HFF-Myc (cell line): ENCODE measurements at places on chromosomes 2 and 18.

DNA sequence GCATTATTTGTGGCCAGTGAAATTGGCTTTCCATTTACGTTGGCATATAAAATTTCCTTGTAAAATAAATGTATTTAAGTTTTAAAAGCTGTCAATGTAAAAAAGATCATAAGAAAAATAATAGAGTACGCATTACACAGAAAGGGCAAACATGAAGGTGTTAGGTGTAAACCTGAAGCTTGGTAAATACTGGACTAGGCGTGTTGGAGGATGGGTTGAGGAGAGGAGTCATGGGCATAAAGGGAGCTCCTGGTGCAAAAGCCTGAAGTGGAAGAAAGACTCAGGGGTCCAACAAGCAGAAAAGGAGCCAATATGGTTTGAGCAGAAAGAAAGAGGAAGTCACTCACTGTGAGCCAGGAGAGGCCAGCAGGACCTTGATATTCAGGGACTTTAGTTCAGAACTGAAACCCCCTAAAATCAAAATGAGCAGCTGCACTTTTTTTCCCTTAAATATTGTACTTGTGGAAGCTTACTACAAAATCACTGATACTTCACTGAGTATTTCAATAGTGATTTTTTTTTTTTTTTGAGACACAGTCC is 24.4 kb downstream of the SP5 start:
- DNase-seq = no peak

GRCh38 chr18:57807336-57808117 is 4.4 kb upstream of the ATP8B1 start:
- DNase-seq = no peak

DNA sequence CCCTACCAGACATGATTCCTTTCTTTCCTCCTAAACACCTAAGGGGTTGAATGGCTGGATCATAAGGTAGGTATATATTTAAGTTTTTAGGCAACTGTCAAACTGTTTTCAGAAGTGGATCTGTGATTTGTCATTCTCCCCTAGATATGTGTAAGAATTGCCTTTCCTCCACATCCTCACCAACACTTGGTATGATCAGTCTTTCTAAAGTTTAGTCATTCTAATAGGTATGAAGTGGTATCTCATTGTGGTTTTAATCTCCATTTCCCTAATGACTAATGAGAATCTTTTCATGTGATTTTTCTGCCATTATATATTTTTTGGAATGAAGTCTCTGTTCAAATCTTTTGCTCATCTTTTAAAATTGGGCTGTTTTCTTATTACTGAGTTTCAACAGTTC is 122.1 kb downstream of the TFCP2L1 start:
- DNase-seq = no peak

GRCh38 chr2:8403876-8404275 is 278.0 kb upstream of the ID2 start:
- DNase-seq = no peak

GRCh38 chr18:26978812-26979341 is 113.4 kb upstream of the AQP4 start:
- DNase-seq = no peak

GRCh38 chr2:98720286-98720685 is 10.6 kb downstream of the MGAT4A start:
- DNase-seq = no peak

- DNase-seq = no peak
Measured at GRCh38 chr2:191245869-191246531, 796 bp downstream of the MYO1B start.

- DNase-seq = no peak
Measured at GRCh38 chr2:197092431-197092830, 165.9 kb upstream of the PGAP1 start.

DNA sequence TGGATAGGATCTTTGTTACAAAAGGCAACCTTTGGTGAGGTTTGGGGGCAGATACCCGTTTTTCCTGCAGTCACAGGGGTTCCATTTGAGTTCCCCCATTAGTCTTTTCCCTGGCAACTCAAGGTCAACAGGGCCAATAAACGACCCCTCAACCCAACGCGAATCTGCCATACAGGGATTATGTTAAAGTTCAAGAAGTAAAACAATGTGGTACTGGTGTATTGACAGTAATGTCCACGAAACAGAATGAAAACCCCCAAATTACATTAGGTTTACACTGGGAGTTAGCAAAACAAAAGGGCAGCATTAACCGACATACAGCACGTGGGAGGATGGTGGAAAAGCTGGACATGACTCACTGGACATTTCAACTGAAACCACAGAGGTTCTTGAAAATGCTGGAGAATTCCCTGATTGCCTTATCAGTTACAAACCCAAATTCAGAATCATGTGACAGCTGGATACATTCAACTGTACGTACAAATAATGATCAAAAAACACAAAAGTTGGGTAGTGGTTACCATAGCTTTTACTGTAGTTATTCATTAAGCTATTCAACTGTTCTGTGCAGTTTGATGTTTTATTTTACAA is 4.9 kb upstream of the IMP4 start:
- no peak for DNase-seq
